A172 (cell line): ENCODE measurements at places on chromosomes 4 and X. TPM values are rescaled to one million over a fixed set of nuclear protein-coding genes. Genes with fewer than 3 reads are reported as not detected.

GRCh38 chrX:50941638-50942037 is 31.1 kb downstream of the BMP15 start:
- DNase-seq, result no peak

Gene LANCL3
- 0.47 and 0.62 TPM in 2 replicates for total RNA-seq

Gene MAGEB1
- total RNA-seq, result not detected in 2 replicates

DNA sequence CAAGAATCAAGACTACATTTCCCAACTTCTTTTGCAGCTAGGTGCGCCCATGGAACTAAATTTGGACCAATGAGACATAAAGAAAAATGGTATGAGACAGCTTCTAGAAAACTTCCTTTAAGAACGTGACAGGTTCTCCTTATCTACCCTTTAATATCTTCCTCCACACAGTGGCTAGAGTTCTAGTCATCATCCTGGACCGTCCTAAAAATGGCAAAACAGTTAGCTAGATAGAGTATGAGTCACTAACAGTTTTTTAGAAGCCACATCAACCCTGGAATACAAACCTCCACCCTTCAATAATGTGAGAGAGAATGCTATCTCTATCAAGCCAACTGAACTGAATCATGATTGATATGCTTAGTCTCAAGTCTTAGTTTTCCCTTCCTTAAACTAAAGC is 267.9 kb upstream of the SLC7A11 start:
- DNase-seq, result peak; percentile 5

DNA sequence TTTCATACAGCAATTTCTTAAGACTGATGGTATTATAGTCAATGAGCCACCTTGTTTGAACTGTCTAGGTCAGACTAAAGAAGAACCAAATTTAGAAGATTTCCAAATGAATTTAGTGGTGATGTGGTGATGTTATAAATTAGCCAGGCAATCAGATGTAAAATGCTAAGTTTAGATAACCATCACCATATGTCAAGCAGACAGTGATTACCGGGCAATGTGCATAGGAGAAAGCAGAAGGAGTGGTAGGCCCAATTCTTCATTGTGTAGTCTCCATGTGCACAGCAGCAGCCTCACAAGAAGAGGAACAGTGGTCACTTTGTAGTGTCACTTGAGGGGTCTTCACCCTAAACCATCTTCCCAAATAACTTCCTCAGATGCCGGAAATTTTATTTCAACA is 198.8 kb downstream of the ANTXR2 start:
- no peak for DNase-seq

DNA sequence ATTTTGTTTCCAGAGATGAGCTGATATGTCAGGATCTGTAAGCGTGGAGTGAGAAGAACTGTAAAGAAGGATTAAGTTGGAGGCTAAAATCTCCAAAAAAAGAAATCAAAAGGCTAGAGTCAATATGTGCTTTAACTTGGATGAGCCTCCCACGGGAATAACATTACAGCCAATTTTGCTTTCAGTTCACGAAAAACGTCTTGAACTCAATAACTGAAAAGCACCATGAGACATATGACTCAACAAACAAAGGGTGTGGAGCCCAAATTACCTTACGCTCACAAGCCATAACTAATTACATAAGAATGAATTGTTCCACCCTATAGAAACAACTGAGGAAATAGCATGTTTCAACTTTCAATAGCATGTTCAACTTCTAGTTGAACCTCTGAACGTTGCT is 22.3 kb downstream of the TMPRSS11D start:
- DNase-seq, result peak; percentile 2

DNA sequence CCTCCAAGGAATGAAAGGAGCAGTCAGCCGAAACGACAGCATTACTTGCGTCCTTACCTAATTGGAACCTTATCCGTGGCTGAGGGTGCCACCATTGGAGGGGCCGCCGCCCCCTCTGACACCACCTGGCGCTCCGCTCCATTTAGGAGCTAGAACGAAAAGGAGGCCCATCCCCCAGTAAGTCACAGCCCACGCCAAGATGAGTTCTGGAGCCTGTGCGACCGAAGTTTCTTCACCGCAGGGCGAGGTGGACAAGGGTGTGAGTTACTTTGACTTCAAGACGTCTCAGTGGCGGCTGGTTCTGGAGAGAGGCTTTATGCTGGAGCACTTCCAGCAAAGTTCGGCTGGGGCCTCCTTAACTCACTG is 729 bp upstream of the IRF2 start:
- DNase-seq, result peak; percentile 41

DNA sequence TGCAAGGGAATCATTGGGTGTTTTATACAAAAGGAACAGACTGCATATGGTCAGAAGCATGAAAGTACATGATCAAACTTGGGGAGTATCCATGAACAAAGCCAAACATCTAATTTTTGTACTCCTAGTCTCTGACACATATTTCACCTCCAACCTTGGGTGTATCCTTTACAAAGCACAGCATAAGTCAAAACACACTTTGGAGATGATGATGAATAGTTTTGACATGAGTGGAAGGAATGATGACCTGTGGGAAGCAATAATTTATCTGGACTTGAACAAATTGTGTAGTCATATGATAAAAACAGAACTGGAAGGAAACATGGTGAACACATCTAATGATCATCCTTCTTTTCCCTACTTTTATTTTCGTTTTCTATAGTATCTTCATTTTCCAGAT is 108.7 kb upstream of the PLS3 start:
- DNase-seq, result no peak

Gene UCP1
- total RNA-seq, result not detected in 2 replicates

- no peak for DNase-seq
Observed at GRCh38 chr4:140057701-140058100, 96.3 kb downstream of the MAML3 start.

Gene PNMA6A
- total RNA-seq, result 3.5 and 4.1 TPM in 2 replicates

DNA sequence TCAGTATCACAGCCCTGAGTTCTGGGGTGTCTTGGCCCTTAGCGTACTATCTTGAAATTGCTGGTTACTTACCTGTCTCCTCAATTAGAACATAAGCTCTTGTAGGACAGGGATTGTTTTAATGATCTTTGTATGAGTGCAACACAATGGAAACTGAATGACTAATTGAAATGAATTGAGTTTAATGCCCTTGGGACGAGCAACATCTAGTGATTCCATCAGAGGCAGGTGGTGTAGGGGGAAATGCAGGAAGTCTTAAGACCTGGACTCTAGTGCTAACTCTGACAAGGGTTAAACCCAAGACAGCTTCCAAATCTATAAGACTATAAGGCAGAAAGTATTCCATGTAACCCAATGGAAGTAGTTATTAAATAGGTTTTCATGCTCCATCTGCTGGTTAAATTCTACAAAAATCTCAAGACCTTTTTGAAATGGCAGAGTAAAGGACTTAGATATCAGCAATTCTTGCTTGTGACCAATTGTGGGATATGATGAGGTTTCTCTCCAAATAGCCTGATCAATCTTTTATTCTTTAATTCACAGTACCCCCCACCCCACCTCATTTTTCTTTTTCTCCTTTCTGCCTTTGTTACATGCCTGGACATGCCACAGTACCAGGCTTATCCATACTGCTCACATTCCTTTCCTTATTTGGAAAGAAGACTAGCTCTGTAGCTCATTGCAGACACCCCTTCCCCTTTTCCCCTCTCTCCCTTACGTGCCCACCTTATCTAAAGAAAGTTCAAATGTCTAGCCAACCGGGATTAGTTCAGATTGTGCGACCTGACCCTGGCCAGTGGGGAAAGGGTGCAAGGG is 340.8 kb downstream of the PAPSS1 start:
- DNase-seq, result peak; percentile 13

Gene HEPH
- not detected in 2 replicates for total RNA-seq

Gene CT45A10
- total RNA-seq, result not detected in 2 replicates

GRCh38 chrX:148540114-148540513 is 39.7 kb downstream of the AFF2 start:
- DNase-seq, result no peak

GRCh38 chr4:138400543-138400942 is 158.4 kb upstream of the SLC7A11 start:
- no peak for DNase-seq

GRCh38 chrX:16664074-16664473 is 14.1 kb downstream of the S100G start:
- DNase-seq, result peak; percentile 21

Gene CDKL2
- not detected in 2 replicates for total RNA-seq

Gene TSPYL2
- 8.5 and 9.4 TPM in 2 replicates for total RNA-seq
